ENCODE measurements at places on chromosomes 12 and 14.

DNA sequence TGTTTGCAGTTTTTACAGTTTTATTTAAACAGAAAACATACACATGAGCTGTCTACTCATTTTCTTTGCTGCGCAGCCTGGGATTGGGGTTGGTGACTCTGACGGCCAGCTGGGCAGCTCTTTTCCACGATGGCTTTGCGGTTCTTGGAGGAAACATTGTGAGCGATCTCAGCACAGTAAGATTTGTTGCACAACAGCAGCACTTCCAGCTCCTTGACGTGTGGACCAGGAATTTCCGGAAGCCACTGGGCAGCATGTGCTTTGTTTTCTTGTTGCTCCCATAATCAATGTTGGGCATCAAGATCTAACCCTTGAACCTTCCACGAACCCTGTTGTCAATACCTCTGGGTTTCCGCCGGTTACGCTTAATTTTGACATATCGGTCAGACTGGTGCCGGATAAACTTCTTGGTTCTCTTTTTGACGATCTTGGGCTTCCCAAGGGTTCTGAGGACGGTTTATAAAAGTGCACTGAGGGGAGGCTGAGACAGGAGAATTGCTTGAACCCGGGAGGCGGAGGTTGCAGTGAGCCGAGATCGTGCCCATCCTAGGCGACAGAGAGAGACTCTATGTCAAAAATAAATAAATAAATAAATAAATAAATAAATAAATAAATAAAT lies 21.8 kb downstream of the FKBP11 start:
- no peak for DNase-seq

DNA sequence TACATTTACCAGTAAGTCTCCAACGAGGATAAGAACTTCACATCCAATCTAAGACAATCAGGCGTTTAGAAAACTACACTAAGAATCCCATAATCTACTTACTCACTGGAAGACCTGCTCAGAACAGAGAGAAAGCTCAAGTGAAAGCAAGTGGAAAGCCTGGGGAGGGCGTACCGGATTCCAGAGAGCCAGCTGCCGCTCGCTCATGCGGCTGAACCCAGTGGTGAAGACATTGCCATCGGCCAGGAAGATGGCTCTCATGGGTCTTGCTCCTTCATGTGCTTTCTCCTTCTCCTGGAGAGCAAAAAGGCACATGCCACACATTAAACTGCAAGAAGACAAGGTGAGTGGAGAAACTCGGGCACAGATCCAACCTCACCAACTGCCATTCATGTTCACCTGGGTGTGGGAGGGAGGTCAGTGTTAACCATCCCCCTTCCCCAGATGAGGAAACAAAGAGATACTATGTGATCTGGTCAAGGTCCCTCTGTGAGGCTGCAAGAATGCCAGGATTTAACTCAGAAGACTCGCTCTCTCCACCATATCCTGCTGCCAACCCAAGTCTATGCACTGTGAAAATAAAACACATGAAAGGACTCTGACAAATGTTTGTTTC lies 23.5 kb upstream of the SELPLG start:
- DNase-seq, result no peak

GRCh38 chr14:75046899-75047298 lies 4.4 kb downstream of the MLH3 start:
- no peak for DNase-seq

- DNase-seq, result no peak
Measured at GRCh38 chr12:38890102-38890855, 15.1 kb downstream of the CPNE8 start.
